ENCODE measurements at places on chromosomes 1 and 21.

GRCh38 chr21:41779659-41780058, 12.8 kb upstream of the RIPK4 start:
- no peak for DNase-seq

GRCh38 chr21:42425591-42425990, 21.9 kb downstream of the UBASH3A start:
- DNase-seq: no peak

- DNase-seq: no peak
These were observed 136.5 kb upstream of the POU3F1 start for GRCh38 chr1:38183096-38183495.

DNA sequence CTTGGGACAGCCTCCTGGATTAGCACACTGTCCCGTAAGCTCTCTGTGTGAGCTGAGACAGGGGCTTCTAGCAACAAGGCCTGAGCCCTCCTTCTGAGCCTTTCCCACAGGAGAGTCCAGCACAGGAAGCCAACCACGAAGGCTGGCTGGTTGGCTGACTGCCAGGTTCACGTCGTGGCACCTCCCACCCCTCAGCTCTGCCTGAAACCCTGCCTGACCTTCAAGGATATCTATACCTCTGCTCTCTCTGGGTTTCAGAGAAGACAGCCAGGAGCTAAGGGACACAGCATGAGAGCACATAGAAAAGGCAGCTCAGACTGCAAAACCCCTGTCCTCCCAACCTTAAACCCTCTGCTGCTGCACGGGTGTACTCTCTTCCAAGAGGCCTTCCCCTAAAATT, 13.9 kb downstream of the DLGAP3 start:
- DNase-seq: no peak

DNA sequence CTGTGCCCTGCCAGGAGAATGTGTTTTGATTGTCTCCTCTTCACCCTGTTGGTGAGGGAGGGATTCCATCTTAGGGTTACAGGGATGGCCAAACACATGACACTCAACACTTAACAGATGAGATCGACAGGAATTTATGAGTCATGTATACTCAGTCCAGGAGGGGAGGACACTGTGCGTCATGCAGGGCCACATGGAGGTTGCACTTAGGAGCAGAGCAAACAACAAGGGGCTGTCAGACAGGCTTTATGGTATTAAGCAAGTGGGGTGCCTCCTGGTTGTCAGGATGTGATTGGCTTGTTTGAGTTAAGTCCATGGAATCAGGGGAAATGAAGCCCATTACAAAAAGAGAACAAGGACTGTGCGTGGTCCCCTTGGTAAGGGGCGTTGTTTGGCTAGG, 26.9 kb downstream of the EDARADD start:
- DNase-seq: no peak

GRCh38 chr1:167562702-167563101, 9.1 kb upstream of the CREG1 start:
- DNase-seq: no peak

DNA sequence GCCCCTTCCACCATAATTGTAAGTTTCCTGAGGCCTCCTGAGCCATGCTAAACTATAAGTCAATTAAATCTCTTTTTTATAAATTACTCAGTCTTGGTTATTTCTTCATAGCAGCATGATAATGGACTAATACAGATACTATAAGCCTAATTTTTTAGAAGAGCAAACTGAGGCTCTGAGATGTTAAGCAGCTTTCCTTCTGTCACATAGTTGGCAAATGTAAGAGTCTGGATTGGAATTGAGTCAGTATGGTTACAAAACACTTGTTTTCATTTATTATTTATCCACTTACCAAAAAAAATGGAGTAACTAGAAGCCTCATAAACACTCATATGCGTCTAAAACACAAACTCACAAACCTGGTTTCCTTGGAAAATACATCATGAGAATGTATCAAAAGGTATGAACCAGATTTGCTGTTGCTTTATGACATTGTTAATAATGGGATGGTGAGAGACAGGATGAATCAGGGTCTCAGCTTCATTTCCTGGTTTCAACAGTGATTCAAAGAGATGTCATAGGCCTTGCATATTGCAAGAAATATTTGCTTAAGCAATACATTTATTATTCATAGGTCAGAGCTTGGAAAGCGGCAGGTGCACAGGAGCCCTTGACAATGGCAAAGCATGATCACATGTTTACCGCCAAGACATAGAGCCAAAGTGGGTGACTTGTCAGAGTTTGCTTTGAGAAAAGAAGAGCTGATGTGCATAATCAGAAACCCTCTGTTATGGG, 221.5 kb downstream of the GRIK1 start:
- no peak for DNase-seq

DNA sequence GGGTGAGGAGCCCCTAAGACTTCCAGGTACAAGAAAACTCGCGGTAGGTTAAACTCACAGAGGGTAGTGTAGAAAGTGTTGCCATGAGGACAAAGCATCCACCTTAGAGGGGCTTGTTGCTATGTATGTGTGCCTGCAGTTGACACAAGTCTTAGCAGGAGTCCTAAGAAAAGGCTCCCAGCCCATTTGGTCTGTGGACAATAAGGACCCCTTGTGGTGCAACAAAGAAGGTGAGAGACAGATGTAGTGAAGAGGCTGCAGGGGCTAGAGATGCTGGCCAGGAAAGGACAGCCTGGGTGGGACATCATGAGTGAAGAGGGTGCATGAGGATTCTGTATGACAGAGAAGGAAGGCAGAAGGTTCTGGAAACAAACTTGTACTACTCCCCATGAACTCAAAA, 36.3 kb upstream of the IL10 start:
- DNase-seq: no peak

- no peak for DNase-seq
These were observed 55.9 kb upstream of the WASF2 start for GRCh38 chr1:27545876-27546275.

DNA sequence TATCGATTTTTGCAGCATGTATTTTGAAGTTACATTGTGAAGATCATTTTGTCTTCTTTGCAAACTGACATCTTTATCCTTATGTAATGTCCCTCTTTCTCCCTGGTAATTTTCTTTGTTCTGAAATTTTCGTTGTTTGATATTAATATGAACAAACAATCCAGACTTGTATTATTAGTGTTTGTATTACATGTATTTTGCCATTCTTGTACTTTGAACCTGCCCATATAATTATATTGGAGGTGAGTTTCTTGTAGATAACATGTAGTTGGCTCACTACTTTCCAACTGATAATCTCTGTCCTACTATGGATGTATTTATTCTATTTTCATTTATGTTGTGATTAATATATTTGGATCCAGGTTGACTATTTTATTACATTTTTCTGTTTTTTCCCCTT, 27.1 kb downstream of the OBSCN start:
- no peak for DNase-seq

- DNase-seq: no peak
These were observed 22.6 kb downstream of the BTG2 start for GRCh38 chr1:203327684-203328457.

- DNase-seq: no peak
These were observed 649 bp downstream of the AHDC1 start for GRCh38 chr1:27603309-27603680.

- DNase-seq: no peak
These were observed 127.6 kb downstream of the ZP4 start for GRCh38 chr1:237763137-237763536.

DNA sequence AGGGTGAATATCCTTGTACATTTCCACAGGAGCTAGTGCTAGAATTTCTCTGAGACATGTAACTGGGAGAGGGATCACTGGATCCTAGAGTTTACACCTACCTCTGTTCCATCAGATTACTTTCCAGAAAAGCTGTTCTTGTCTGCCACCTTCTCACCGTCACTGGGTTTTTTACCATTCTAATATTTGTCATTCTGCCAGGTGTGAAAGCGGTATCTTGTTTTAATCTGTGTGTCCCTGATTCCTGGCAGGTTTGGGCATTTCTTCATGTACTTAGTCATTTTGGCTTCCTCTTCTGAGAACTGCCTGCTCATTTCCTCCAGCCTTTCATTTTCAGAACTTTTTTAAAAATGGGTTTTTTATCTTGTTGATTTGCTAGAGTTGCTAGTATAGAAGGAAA, 5.1 kb downstream of the PMF1 start:
- DNase-seq: no peak

DNA sequence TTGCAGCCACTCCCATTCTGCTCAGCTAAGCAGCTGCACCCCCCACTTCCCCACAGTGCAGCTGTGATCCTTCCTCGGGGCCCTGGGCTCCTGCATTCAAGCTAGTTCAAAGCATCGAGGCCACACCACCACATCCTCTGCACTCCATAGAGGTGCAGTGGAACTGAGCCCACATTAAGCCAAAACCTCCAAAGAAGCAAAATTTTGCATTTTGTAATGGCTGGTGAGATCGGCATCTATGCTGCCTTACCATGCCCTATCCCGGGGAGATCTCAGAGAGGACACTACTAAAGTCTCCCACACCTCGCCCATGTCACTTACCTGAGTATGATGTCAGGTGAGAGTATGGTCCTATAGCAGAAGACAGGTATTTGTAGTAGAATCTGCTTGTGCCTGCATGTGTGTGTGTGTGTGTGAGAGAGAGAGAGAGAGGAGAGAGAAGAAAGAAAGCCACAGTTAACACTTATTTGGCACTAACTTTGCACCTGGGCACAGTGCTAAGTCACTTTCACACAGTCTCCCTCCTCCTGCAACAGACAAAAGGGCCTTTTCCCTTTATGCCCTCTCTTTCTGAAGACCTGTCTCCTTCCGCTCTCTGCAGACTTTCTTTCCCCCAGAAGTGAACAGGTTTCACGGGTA, 89.8 kb downstream of the KIF14 start:
- DNase-seq: no peak

- DNase-seq: no peak
These were observed 24.1 kb downstream of the RGS5 start for GRCh38 chr1:163178628-163179027.

DNA sequence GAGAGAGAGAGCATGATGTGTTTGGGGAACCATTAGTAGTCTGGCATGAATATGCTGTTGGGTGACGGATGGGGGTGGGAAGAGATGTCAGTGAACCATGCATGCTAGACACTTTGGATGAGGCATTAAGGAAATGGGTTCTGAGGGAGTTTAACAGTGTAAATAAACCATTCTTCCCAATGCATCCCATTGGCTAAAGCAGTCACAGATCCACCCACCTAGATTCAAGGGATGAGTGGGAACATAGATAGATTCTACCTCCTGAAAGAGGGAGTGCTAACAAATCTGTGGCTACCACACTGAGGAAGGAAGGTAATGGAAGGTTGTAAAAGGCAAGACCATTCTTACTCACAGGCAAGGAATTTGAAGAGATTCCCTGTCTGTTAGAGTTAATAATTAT, 129.8 kb upstream of the CACNA1E start:
- no peak for DNase-seq

GRCh38 chr1:164611754-164612642, 53.0 kb downstream of the PBX1 start:
- DNase-seq: peak; percentile 32

- DNase-seq: no peak
These were observed 115.9 kb upstream of the IVNS1ABP start for GRCh38 chr1:185432948-185433347.

- DNase-seq: no peak
These were observed 8.0 kb downstream of the HS2ST1 start for GRCh38 chr1:86922445-86922844.

DNA sequence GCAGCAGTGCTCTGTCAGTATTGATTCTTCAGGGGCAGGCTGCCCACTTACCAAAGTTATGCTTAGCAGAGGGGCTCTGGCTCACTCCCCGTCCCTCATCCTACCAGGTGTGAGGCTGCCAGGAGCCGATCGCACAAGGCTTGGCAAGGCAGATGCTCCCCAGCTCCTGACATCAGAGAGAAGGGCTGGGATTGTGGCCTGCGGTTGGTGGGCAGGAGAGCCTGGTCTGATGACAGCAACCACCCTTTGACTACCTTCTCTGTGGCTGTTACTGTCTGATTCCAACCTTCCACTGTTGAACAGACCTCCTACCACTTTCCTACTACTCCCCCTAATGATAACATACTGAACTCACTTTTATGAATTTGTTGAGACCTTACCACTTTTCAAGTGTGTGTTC, 23.7 kb upstream of the WDR26 start:
- DNase-seq: no peak

GRCh38 chr1:147840909-147841308, 61.7 kb upstream of the GJA8 start:
- DNase-seq: no peak

DNA sequence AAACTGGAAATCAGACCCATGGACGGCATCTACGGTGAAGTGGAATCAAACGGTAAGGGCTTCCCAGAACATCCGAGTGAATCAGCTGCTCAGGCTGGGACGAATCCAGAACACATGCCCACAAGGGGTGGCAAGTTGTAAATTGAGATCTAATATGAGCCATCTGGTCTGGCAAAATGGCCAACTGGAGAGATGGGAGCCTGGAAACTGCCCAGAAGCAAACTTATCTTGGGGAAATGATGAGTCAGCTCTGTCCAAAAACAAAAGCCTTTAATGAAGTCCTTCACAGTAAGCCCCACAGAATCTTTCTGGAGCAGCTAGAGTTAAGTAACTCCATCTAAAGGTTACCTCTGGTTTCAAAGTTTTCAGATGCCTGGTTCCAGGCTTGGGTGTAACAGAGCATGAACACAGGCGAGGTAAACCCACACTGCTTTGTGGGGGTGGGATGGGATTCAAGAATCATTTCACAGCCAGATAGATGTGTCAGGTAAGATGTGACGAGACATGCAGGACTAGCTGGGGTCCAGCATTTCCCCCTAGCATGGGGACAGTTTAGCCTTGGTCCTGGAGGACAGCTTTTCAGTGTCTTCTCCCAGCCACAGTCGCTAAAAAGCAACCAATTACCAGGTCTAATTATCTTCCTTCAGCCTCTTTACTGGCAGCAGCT, 10.5 kb upstream of the SRP9 start:
- DNase-seq: peak; percentile 96

DNA sequence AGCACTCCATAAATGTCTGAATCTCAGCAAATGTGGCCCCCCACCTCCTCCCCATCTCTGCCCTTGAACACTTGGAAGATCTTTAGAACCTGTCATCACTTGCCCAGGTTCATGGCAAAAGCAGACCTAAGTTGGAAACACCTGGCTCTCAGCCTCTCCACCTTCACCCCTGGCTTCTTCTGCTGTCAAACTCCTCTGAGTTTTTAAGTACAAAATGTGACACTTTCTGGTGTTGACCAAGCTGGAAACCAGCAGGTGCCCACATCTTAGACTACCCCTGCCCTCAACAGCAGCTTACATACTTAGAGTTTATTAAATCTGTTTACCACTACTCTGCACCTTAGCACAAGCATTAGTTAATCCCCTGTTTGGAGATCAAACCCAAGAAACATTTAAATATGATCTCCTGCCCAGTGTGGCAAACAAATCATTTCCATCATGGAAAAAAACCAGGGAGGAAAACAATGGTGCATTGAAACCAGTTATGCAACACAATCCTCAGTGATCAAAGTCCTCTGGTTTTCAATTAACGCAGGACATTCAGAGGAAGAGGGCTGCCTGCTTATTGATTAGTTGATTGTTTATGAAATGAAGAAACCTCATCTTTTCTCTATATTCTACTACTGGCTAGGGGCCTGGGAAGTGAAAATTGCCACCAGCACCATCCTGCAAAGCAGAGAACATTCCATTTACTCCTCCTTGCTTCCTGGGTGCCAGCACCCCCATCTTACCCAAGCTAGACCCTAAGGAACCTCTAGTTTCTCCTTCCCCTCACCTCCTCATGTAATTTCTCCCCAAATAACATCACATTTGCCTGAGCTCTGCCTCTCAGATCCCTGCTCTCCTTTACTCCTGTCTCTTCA, 139.4 kb upstream of the RAB4A start:
- DNase-seq: no peak
